NCI-H774 (cell line): ENCODE measurements at places on chromosomes 5 and 9.

DNA sequence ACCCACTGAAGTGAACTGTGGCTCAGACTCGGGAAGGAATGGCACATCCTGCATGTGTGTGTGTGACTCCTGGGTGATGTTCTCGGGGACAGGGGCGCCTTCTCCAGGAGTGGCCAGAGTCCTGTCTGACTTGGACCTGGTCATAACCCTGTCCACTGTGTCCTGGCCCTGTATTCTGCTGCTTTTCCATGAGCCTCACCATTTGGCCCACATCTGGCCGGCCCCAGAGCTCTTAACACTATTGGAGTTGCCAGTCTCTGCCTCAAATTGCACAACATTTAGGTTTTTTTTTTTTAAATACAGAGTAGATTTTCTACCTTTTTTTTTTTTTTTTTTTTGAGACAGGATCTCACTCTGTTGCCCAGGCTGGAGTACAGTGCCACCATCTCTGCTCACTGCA lies 278.3 kb upstream of the TUT7 start:
- DNase-seq = no peak

DNA sequence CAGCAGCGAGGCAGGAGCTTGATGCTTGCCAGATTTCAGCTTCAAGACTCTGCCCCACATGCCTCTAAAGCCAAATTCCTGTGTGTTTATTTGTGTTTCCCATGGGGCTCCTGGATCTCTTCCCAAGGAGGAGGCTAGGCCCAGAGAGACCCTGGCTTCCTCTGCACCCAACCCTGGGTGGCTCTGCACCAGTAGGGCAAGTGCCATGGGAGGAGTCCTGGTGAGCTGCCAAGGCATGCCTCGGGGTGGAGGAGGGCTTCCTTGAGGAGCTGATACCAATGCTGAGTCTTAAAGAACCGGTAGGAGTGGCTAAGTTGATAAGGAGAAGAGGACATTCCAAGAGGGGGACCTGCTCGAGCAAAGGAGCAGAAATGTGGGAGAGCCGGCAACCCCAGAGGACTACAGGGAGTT lies 6.8 kb upstream of the TIFAB start:
- no peak for DNase-seq

DNA sequence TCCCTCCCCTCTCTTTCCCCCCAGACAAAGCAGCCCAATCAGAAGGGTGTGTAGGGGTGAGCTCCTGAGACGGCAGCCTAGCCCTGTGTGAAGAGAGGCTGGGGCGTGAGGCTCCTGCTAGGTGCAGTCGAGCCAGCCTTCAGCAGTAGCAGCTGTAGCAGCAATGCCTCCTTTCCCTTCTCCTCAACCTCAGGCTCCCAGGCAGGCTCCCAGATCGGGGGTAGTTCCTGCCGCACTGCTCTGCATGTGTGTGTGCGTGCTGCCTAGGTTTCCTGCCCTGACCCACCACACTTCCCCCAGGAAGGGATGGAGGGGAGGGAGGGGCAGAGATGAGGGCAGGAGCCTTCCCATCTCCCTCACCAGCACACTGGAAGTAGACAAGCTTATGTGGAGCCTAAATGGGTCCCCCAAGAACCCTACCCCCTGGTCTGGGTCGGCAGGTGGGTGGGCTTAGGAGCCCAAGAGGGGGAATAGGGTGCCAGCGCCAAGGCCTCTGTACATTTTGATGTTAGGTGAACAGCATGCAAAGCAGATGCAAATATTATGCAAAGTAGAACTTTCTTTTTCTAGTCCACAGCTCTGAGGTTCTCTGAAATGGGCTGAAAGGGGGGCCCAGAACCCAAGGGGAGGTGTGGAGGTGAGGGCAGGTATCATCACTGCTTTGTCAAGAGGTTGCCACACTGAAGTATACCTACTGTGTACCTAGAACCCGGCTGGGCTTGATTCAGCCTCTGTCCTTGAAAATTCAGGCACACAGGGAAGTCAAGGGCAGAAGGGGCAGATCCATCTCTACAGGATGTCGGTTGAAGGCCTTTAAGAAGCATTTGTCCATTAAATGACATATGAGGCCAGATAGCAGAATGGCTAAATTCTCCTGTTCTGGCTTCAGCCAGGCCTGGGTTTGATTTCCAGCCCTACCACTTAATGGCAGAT lies 57.8 kb downstream of the CXXC5 start:
- DNase-seq = no peak

DNA sequence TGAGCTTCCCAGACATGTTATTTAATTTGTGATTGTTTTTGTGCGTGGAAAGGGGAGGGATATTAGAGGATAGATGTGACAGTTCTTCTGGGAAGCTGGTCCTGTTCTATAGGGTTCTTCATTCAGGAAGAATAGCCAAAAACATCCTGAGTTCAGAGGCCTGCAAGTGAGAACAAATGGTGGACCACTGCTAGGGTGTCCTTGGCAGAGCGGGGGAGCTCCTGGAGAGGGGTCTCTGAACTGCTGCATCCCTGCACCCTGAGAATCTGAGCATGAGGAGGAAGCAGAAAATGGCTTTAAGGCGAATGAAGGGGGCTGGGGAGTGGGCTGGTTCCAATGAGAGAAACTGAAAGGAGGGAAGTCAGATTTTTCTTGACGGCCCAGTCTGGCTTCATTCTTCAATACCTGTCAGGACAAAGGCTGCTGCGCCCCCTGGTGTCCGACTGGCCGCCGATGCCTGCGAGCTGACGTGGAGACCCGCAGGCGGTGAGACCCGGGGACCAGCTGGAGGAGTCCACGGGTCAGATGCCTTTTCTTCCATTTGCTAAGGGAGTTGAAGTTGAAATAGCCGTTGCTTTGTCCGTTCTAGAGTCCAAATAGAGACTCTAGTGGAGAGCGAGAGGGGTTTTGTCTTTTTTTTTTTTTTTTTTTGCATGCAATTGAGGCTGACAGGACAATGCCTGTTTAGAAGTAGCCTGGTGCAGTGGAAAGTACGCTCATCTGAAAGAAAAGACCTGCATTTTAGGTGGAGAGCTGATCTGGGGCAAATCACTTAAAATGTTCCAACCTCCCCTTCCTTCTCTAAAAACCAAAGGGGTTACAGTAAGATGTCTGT lies 39.5 kb upstream of the NFIB start:
- peak; percentile 89 for DNase-seq

GRCh38 chr9:106423575-106423974 lies 439.4 kb upstream of the ZNF462 start:
- DNase-seq = no peak

DNA sequence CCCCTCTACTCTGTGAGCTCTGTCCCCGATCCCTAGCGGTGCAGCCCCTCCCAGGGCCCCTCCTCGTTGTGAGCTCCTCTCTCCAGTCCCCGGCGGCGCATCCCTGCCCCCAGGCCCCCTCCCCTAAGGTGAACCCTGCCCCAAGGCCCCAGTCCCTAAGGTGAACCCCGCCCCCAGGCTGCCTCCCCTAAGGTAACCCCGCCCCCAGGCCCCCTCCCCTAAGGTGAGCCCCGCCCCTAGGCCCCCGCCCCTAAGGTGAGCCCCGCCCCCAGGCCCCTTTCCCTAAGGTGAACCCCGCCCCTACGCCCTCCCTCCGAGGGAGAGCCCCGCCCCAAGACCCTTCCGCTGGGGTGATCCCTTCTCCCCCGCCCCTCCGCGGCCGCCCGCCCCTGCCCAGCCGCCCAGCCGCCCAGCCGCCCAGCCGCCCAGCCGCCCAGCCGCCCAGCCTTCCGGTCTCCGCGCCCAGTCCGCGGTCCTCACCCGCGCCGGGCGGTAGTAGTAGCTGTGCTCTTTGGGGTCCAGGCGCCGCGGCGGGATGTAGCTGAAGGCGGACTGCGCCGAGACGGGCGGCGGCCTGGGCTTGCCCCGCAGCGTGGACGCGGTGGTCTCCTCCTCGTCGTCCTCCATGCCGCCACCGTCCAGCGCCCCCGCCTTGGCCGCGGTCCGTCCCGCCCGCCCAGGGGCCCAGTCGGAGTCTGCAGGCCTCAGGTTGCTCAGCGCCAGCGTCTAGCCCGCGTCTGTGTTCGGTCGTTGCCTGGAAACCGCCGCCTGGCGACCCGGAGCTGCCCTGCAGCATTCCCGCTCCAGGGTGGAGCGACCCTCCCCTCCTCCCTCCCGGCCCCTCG lies at the start of gene CFAP90:
Gene CFAP90 (minus strand): TSS at position 739 of the 845 bp plus-strand sequence. CDS start 112 bp downstream, at position 627.
- DNase-seq = peak; percentile 63

GRCh38 chr9:75938946-75939345 lies 48.5 kb downstream of the PCSK5 start:
- no peak for DNase-seq

GRCh38 chr5:176529741-176530141 lies 7.5 kb downstream of the RNF44 start:
- no peak for DNase-seq

- DNase-seq = no peak
Measured at GRCh38 chr5:120236360-120236759, 227.7 kb upstream of the PRR16 start.

DNA sequence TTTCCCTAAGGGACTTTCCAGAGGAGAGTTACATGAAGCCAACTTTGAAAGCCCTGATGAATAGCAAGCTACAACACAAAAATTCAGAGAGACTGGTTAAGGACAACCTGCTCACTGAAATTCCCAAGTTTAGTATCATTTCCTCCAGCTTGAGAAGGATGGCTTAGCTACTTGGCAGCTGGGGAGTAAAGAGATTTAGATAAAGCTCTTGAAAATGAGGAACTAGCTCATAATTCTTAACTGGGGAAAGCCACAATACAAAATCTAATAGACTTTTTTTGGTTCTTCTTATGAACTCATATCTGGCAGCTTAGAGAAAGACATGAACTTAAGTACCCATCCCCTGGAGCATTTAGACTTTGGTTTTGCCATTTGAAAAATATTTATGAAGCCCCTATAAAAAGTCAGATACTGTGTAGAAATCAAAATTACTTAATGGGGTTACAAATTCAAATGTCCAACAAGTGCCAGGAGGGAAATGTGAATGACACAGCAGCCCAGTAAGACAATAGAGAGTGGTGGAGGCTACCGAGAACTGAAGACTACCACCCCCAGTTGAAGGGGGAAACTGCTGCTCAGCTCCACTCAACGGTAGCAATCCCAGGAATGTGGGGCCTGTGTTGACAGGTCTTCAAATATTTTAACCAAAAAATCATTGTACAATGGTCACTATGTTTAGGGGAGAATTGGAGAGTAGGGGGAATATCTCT lies 79.4 kb upstream of the ADRB2 start:
- DNase-seq = no peak

DNA sequence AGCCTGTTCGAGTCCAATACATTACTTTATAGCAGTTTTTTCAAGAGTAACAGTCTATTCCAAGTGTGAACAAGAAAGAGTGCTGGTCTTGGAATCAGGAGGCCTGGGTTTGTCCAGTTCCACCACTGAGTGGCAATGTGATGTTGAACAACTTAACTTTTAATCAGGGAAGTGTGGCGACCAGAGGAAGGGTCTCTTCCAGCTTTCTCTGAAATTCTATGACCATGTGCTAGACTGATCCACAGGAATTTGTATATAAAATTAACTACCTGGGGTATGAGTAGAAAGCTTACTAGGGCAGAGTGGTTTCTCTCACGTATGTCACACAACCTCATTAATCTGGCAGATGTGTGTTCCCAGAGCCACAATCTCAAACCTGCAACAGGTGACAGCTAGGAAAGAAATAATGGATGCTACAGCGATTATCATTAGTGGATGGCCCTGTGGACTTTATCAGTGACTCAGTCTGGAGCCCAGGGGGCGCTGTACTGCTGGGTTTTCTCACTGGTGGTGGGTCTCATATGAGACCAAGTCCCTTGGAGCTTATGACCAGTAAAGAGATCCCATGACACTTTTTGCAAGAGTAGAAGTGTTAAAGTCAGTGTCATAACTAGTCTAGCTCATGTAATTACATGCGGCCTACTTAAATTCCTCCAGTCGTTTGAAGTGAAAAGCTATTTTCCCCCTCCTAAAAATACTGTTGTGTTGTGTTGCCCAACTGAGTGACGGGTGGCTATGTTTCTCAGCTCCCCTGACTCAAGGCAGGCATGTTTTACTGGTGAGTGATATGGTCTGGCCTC lies 116.5 kb downstream of the GDNF start:
- DNase-seq = no peak

DNA sequence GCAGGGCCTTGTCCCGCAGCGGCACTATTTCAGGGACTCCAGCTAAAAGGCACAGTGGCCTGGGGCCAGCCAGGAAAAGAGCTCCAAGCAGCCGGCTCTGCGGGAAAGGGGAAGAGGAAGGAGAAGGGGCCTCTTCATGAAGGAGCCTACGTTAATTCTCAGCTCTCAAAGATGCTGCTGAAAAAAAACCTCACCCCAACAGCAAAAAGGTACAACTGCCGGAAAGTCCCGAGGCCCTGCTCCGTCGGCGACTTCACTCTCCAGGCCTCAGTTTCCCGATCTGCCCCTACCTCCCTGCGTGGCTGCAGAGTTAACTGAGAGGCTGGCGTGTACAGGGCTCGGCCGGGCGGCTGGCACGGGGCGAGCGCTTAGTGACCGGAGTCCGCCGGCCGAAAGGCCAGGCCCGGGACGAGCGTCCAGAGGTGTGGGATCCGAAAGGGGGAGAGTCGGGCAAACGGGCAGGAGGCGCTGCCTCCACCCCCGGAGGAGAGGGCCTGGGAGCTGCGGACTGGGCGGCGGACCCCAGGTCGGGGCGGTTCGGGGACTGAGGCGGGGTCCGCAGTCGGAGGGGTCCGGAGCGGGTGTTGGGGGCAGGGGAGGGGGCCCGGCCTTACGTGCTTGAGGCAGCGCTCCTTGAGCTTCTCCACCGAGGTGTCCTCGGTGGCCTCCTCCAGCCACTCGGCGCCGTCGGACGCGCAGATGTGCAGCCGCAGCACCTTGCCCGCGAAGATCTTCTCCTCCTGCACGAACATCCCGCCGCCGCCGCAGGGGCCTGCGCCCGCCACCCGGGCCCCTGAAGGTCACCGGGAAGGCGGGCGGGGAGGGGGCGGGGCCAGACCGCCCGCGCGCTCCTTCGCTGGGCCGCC lies 529 bp downstream of the UBAC1 start:
- DNase-seq = no peak

DNA sequence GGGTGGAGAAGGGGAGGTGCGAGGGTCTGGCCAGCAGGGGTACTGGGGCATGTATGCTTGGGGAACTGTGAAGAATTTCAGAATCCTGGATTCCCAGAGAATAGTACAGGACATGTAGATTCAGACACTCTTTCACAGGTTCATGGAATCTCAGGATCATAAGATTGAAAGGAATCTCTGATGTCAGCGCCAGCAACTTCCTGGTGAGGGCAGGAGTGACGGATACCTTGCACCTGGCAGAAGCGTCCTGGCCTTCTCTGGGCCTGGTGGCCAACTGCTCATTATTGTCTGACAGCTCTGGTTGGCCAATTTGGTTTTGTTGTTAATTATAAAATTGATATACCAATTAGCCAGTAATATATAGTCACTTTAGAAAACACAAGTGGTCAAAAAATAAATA lies 6.9 kb downstream of the GM2A start:
- DNase-seq = peak; percentile 3

DNA sequence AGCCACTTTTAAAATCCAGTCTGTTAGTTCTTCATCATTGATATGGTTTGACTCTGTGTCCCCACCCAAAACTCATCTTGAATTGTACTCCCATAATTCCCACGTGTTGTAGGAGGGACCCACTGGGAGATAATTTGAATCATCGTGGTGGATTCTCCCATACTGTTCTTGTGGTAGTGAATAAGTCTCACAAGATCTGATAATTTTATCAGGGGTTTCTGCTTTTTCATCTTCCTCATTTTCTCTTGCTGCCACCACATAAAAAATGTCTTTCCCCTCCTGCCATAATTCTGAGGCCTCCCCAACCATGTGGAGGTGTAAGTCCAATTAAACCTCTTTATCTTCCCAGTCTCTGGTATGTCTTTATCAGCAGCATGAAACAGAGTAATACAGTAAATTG lies 26.9 kb upstream of the SH3TC2 start:
- no peak for DNase-seq
